Stimulated activated CD8-positive, alpha-beta memory T cell treated with anti-CD3 and anti-CD28 coated beads, Interleukin-4, amount 100 ng/mL, for 1 hour (primary cell): ENCODE measurements at places on chromosomes 5 and 9.

DNA sequence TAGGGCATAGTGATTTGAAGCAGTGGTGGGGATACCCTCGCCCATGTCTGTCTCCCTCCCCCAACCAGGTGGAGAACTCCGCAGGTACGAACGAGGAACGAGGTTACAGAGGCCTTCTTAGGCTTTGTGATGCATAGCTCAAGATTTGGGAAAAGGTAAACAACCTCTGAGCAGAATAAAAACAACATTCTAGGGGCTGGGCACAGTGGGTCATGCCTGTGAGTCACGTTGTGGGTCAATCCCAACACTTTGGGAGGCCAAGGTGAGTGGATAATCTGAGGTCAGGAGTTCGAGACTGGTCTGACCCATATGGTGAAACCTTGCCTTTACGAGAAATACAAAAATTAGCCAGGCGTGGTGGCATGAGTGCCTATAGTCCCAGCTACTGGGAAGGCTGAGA, 3.6 kb upstream of the LCP2 start:
- DNase-seq: no peak

GRCh38 chr9:91223000-91223399, 138.7 kb downstream of the AUH start:
- no peak for DNase-seq

GRCh38 chr5:99949361-99949760, 585.8 kb upstream of the FAM174A start:
- no peak for DNase-seq

- DNase-seq: no peak
Observed at GRCh38 chr5:106172681-106173532, 1497.8 kb downstream of the EFNA5 start.

DNA sequence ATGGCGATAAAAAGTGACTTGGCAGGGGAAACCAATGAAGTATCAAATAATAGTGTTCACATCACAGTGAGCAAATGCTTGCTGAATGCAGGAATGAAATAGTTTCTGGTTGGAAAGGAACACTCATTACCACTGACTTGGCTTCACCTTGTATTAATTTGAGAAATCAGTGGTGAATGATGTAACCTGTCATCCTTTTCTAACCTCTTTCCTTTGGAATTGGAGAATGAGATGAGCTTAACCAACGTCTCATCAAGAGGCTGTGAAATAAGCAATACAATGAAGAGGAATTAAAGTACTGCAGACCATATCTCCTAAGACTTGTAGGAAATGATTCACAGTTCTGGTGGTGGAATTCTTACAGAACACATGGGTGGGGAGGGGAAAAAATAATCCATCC, 192.2 kb downstream of the DMAC1 start:
- no peak for DNase-seq

- no peak for DNase-seq
Observed at GRCh38 chr5:136242611-136243010, 49.6 kb upstream of the SMIM32 start.

DNA sequence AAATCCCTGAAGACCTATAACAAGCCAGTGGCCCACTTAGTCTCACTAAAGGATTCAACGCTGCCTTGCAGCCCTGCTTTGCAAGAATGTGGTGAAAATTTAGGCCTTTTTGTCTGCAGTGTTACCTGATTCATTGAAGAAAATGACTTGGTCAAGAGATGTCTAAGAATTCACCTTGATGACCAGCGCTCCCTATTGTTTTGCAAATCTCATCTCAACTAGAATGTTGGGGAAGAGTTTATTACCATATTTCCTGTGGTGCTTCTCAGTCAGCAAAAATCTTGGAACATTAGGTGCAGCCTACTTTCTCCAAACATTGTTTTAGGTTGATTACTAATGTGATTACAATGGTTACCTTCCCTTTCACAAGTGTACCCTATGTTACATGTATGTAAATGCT, 53.5 kb downstream of the PLK2 start:
- no peak for DNase-seq

DNA sequence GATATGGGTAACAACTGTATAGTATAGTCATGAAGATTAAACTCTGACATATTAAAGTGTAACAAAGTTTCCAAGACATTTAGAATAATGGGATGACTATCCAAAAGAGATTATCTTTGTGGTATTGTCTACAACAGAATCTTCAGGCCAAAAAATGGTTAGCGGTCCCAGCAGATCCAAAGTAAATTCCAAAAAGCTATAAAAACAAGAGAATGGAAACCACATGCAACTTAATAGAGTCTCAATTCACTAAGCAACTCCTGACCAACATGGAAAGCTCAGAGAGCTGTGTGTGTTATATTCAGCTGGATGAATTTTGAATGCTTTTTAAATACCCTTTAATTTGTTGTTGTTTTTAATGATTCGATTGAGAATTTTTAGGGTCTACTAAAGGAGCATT, 688.2 kb downstream of the CETN3 start:
- no peak for DNase-seq

DNA sequence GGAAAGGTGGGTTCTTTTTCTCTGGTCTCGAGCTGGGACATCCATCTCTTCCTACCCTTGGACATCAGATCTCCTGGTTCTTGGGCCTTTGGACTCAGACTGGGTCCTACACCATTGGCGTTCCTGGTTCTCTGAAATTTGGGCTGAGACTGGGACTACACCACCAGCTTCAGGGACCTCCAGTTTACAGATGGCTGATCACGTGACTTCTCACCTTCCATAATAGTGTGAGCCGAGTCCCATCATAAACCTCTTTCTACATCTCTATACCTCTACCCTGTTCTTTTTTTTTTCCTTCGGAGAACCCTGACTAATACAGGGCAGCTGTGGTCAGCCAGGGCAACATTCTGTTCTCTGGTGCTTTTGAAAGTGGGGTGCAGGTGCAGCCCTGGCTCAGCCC, 27.2 kb upstream of the RXRA start:
- DNase-seq: no peak
